ENCODE measurements at places on chromosomes 1 and 21.

DNA sequence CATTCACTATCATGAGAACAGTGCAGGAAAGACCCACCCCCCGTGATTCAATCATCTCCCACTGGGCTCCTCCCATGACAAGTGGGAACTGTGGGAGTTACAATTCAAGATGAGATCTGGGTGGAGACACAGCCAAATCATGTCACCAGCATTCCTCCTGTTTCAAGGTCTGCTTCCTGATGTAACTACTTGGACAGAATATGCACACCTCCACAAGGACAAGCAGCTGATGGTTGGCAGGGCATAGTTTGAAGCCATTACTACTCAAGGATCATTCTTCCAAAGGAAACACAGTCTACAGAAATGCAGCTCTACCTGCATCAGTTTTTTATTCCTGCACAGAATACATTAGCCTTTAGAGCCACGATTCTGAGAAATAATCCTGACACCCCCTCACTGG, 28.5 kb upstream of the RNF2 start:
- DNase-seq, result no peak

DNA sequence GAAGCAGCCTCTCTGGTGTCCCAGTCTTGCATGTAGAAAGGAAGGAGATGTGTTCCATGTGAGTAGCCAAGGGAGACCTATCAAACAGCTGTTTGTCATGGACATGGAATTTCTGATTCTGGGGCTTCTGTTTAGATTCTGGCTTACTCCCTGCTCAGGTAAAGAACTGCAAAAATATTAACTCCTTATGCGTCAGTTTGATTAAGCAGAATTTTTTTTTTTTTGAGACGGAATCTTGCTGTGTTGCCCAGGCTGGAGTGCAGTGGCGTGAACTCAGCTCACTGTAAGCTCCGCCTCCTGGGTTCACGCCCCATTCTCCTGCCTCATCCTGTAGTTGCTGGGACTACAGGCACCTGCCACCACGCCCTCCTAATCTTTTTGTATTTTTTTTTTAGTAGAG, 6.8 kb downstream of the ARV1 start:
- no peak for DNase-seq

DNA sequence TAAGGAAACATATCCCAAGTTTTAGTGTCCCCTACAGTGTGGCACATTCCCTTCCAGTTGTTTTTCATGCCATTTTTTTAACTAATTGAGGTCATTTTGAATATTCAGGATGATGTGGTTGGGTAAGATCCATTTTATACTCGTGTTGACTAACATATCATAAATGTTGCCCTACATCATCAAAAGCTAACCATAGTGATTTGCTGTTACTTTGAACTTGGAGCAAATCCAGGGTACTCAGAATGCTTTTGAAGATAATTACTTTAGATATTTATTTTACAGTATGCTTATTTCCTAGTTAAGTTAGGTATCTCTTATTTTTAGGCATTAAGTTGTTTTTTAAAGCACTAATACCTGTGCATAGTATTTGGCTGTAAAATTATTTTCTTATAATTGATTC, 57.8 kb downstream of the DYRK1A start:
- DNase-seq, result no peak

DNA sequence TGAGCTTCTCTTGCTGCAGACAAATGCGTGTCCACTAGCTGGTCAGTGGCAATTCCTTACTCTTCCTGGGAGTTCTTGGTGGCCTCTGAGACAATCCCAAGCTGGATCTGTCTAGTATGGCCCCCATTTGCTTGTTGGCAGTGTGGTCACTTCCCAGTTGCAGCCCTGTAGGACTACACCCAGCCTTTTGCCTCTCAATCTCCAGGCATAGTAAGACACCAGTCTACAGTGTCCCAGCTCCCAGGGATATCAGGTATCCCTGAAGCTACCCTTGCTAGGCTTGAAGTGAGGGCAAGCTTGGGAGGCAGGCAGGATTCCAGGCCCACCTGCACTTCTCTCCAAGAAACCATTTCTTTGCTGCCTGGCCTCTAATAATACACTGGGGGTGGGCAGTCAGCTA, 316.6 kb downstream of the RYR2 start:
- no peak for DNase-seq

DNA sequence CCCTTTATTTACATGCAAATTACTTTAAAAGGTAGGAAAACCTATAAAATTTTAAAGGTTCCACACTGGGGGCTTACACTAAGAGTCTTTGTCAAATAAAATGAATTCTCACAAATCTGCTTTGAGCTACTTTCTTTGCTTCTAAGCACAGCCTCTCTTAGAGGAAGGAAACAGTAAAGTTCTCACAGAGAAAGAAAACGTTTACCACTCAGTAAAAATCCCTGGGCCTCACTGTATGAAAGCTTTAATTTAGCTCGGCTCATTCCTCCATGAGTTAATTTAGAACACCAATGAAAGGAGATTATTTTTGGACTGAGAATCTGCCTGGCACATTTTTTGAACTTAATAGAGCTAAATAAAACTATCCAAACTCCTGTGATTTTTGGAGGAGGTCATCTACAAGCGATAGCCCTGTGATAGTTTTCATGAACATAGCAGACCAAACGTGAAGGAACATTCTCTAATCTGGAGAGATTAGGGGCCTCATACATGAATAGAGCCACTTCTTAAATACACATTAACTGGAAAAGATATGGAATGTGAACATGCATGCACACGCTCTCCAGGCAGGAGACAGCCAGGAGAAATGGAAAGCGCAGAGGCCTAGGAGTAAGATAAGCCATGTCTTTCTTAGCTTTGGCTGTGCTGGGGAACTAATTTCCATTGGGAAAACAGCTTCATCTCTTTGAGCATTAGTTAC, 32.8 kb downstream of the PRRX1 start:
- DNase-seq, result no peak

- no peak for DNase-seq
Observed at GRCh38 chr1:240338837-240339236, 247.2 kb downstream of the FMN2 start.

GRCh38 chr1:225412803-225413351, 15.0 kb downstream of the LBR start:
- peak; percentile 57 for DNase-seq

Measured in renal pelvis (tissue), 12 donors.